Activated T-helper 1 cell treated with anti-CD3 and anti-CD28 coated beads, Interleukin-12 subunit alpha, Interleukin-12 subunit beta, Interleukin-2, Interleukin-4 antibody, amounts not matched to agents 30 ng/mL and 10 ng/mL and 1 ng/mL, durations not matched to agents 14 hours and 24 hours and 36 hours (primary cell): ENCODE measurements at places on chromosomes 13 and 19. TPM values are rescaled to one million over a fixed set of nuclear protein-coding genes. Genes with fewer than 3 reads are reported as not detected.

DNA sequence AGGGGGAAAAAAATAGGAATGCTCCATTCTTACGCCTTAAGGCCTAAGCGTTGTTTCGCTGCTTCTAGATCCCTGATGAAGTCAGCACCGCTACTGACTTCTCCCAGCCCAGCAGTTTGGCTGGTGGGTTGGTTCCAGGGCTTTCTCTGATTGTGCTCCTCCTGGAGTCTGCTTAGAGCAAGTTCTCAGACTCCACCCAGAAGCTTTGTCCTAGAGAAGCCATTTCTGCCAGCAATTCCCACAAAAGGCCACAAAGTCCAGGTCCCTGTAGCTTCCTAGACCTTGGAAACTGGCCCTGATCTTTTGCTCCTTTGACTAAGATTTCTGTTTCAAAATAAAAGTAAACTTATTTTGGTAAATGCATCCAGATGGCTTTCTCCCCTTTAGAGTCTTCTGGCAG, 65.4 kb downstream of the KCTD12 start:
- no peak overlapping the region for H3K27ac ChIP-seq
- peaks cover 5% of the 10 kb centered on the region for H3K27me3 ChIP-seq
- no peak for DNase-seq
- H3K36me3 ChIP-seq: no peaks in the 10 kb centered on the region
- no peak overlapping the region for H3K4me3 ChIP-seq

GRCh38 chr19:4498694-4499093, 19.6 kb downstream of the PLIN4 start:
- no peak overlapping the region for H3K27ac ChIP-seq
- H3K36me3 ChIP-seq: peaks cover 2% of the 10 kb centered on the region
- no peaks in the 10 kb centered on the region for H3K4me1 ChIP-seq
- no peak overlapping the region for H3K4me3 ChIP-seq

DNA sequence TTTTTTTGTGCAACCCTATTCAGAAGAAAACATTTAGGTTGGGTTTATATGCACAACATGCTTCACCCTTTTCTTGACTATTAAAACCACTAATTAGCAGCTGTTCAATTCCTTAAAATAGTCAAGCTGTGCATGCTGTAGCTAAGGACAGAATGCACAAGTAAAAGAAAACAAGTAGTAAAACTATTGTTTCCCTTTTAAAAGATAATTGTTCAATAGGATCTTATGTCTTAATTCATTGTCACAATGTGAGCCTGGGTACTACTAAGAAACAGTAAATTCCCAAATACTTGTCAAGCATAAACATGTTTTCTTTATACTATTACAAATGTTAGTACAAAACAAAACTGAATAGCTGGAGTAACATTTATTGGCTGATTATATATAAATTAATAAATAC, 32.6 kb upstream of the MIR17HG start:
- H3K4me1 ChIP-seq: peaks cover 28% of the 10 kb centered on the region
- H3K36me3 ChIP-seq: no peaks in the 10 kb centered on the region
- no peak overlapping the region for H3K4me3 ChIP-seq
- H3K27ac ChIP-seq: no peak overlapping the region
- H3K27me3 ChIP-seq: peaks cover 6% of the 10 kb centered on the region

- no peaks in the 10 kb centered on the region for H3K4me1 ChIP-seq
- H3K36me3 ChIP-seq: no peaks in the 10 kb centered on the region
- no peak overlapping the region for H3K27ac ChIP-seq
These were observed 883.4 kb upstream of the SPRY2 start for GRCh38 chr13:81224209-81224833.

- peaks cover 29% of the 10 kb centered on the region for H3K36me3 ChIP-seq
- peaks cover 32% of the 10 kb centered on the region for H3K4me1 ChIP-seq
- DNase-seq: no peak
- peak overlapping the region; percentile 90 for H3K4me3 ChIP-seq
- H3K27ac ChIP-seq: peak overlapping the region; percentile 79
These were observed 4.2 kb downstream of the ARHGAP45 start for GRCh38 chr19:1070931-1071791.

The ABCA7 gene
- 15.8 and 18.3 TPM in 2 replicates for total RNA-seq

The PSG3 gene
- total RNA-seq: not detected in 2 replicates

The NTN5 gene
- total RNA-seq: 0.44 and 0.54 TPM in 2 replicates

The SH2D3A gene
- 15.0 and 15.6 TPM in 2 replicates for total RNA-seq
